Stimulated activated CD8-positive, alpha-beta memory T cell treated with anti-CD3 and anti-CD28 coated beads, Interleukin-4, amount 100 ng/mL, for 24 hours (primary cell): ENCODE measurements at places on chromosomes 2 and 18.

DNA sequence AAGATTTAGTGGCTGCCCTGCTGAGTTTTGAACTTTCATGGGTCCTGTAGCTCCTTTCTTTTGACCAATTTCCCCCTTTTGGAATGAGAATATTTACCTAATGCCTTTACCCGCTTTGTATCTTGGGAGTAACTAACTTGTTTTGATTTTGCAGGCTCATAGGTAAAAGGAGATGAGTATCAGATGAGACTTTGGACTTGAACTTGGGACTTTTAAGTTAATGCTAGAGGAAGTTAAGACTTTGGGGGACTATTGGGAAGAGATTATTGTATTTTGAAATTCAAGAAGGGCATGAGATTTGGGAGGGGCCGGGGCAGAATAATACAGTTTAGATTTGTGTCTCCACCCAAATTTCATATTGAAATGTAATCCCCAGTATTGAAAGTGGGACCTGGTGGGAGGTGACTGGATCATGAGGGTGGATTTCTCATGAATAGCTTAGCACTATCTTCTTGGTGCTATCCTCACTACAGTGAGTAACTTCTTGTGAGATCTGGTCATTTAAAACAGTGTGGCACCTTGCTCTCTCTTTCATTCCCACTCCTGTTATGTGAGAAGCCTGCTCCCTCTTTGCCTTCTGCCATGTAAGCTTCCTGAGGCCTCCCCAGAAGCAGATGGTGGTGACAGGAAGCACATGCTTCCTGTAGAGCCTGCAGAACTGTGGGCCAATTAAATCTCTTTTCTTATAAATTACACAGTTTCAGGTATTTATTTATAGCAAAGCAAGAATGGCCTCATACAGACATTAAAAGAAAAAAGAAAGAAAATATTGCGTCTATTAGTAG is 6.1 kb downstream of the ADI1 start:
- no peak for DNase-seq

GRCh38 chr2:132542953-132543569 is 126.5 kb downstream of the GPR39 start:
- no peak for DNase-seq

- no peak for DNase-seq
These were observed 160.3 kb upstream of the SIX2 start for GRCh38 chr2:45169339-45170190.

GRCh38 chr2:217038001-217038400 is 178.1 kb upstream of the TNP1 start:
- no peak for DNase-seq

DNA sequence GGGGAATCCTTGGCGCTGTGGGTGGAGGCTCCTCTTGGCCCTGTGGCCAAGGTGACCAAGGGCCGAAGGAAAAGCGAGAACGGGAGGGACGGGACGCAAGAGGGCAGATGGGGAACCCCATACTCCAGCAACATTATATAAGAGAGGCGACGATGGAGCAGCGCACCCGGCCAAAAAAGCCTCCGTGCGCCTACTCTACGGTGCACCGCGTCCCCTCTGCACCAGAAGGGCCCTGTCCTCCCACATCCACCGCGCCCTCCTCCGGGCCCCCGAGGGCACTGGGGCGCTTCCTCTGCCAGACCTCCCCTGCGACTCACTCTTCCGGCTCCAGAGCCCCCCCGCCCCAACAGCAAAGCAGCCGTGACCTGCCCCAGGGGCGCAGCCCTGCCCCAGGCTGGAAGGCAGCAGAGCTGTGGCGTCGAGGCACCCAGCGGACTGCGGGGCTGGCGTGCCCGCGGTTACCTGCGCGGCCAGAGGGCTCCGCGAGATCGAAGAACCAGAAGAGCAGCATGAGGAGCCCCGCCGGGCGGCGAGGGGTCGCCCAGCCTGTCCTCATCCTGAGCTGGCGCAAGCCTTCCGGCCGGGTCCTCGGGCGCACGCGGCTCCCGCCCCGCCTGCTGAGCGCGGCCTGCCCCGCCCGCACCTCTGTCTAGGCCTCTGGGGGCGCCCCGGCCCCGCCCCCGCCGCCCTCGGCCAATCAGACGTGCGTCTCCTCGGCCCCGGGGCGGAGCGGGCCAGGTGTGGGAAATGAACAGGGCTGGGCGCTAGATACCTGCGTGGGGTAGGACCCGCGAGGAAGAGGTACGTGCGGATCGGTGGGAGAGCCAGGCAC is 106.3 kb upstream of the CD302 start:
- DNase-seq: peak; percentile 71

- no peak for DNase-seq
These were observed 26.4 kb downstream of the ELP2 start for GRCh38 chr18:36155851-36156757.

- no peak for DNase-seq
These were observed 43.0 kb upstream of the CHMP1B start for GRCh38 chr18:11808001-11808855.
